ENCODE measurements at places on chromosomes 6 and 20.

DNA sequence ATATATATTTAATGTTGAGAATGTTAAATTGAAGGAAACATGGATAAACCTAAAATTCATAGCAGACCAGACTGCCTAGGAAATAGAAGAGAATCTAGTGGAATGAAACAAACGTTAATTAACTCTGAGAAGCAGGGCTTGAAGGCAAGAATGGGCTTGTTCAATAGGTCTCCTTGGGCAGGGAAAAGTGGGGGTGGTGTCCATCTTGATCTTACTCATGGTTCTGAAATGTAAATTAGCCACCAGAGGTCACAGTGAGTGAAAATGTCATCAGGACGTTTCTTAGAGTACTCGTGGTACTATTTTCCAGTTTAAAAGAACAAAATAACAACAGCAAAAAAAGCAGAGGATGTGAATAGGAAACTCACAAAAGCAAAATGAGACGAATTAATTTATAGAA is 66.8 kb upstream of the BTBD3 start:
- DNase-seq, result no peak

GRCh38 chr20:2244993-2245392 is 50.8 kb upstream of the TGM3 start:
- DNase-seq, result no peak

- DNase-seq, result no peak
Observed at GRCh38 chr6:36506611-36507010, 40.7 kb downstream of the STK38 start.

- DNase-seq, result no peak
Observed at GRCh38 chr6:142702501-142703460, 242.2 kb downstream of the HIVEP2 start.

DNA sequence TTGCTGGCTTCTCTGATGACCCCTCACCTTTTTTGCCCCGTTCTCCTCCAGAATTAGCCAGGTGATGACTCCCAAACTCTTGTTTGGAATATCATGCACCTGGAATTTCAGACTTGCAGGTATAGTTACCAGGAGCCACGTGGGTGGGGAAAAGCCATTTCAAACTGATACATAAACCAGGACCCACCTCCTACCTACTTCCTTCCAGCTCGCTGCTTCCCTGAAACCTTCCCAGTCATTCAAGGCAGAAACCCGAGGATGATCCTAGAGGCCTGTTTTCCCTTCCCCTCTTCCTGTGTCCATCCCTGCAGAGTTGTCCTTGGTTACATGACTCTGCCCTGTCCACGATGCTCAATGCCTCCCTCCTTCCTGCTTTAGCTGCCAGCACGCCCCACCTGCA is 101.9 kb downstream of the MTHFD1L start:
- DNase-seq, result no peak

DNA sequence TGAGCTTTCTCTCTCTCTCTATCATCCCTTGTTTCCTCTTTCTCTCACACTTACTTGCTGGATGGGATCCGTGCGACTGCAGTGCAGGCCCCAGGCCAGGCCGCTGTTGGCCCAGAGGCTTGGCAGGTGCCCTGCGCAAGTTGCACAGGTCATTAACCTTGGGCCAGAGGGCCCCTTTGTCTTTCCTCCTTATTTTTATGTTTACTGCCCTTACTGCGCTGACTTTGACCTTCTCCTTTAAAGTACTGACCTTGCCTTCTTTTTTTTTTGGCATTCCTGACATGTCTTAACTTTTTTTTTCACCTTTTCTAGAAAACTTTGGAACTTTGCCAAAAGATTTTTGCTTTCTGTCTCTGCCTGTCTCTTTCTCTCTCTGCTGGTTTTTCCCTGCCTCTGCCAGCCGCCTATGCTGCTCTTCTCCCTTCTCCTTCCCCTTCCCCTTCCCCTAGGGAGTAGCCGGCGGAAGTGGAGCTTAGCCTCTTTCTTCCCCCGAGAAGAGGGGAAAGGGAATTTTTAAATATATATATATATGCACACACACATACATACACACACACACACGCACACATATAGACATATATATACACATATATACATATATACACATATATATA is 59.6 kb upstream of the CDH4 start:
- no peak for DNase-seq

GRCh38 chr6:30192076-30192475 is 21.1 kb downstream of the TRIM26 start:
- DNase-seq, result no peak

DNA sequence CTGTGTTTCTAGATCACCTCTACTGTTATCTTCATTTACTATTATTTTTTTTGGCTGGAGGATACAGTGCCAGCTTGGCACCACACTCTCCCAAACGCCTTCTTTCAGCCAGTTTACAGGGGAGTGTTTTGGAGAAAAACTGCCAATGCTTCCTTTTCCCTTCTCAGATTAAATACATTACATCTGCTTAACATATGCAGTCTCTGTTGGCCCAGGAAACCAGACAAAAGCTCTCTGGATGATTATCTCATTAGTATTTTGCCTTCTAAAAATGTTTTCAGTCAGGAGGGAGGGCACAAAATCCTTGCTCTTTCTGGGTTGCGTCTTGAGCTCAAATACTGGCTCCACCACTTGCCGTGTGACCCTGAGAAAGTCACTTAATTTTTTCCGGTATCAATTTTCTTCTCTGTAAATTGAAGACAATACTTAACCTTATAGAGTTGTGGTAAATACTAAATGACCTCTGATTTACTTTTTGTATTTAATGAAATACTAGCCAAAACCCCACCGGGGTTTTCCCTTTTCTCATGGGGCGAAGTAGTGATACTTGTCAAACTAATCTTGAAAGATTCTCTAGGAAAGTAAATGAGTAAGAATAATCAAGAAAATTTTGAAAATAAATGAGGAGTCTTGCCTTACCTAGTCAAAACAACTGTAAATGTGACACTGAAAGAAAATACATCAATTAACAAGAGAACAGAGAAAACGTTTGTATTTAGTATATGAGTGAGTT is 146.2 kb downstream of the MMS22L start:
- DNase-seq, result no peak

GRCh38 chr6:102488729-102489128 is 1095.2 kb downstream of the GRIK2 start:
- no peak for DNase-seq

- DNase-seq, result no peak
Observed at GRCh38 chr6:150286912-150287311, 81.9 kb upstream of the IYD start.

- DNase-seq, result no peak
Observed at GRCh38 chr6:42239736-42240375, 22.2 kb upstream of the MRPS10 start.

GRCh38 chr6:32149092-32149755 is 2.5 kb downstream of the PRRT1 start:
- no peak for DNase-seq

DNA sequence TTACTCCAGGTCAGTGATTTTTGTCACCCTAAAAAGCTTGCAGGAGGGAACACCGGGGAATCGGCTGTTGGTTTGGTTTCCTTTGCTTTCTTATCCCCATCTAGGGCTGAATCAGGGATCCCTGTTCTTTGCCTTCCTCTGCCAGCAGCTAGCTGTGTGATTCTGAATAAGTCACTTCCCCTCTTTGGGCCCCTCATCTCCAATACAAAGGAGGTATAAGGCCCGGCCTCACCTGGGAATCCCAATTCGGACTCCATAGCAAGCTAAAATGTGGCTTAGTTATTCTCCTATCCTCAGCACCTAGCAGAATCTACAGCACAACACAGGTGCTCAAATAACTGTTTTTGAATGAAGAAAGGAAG is 18.5 kb upstream of the ARMC12 start:
- no peak for DNase-seq

- DNase-seq, result no peak
Observed at GRCh38 chr6:82629921-82630320, 266.3 kb downstream of the TPBG start.

GRCh38 chr6:63785006-63785405 is 149.4 kb downstream of the PHF3 start:
- no peak for DNase-seq

- no peak for DNase-seq
Observed at GRCh38 chr6:84258268-84258667, 30.8 kb upstream of the CEP162 start.

GRCh38 chr6:142058551-142059290 is 74.0 kb upstream of the GJE1 start:
- DNase-seq, result no peak

GRCh38 chr6:21953831-21954801 is 342.7 kb downstream of the PRL start:
- DNase-seq, result no peak

GRCh38 chr6:26140967-26141294 is 53.7 kb downstream of the HFE start:
- no peak for DNase-seq

- no peak for DNase-seq
Observed at GRCh38 chr20:18995455-18995854, 181.9 kb downstream of the SCP2D1 start.

- DNase-seq, result no peak
Observed at GRCh38 chr6:157227202-157228166, 95.8 kb downstream of the TMEM242 start.

GRCh38 chr6:52498538-52499017 is 78.3 kb downstream of the TRAM2 start:
- no peak for DNase-seq

GRCh38 chr6:45714741-45715507 is 300.7 kb downstream of the CLIC5 start:
- no peak for DNase-seq

GRCh38 chr6:45420083-45420908 is 42.6 kb upstream of the SUPT3H start:
- no peak for DNase-seq

- DNase-seq, result no peak
Observed at GRCh38 chr6:30847421-30847970, 36.8 kb upstream of the DDR1 start.

DNA sequence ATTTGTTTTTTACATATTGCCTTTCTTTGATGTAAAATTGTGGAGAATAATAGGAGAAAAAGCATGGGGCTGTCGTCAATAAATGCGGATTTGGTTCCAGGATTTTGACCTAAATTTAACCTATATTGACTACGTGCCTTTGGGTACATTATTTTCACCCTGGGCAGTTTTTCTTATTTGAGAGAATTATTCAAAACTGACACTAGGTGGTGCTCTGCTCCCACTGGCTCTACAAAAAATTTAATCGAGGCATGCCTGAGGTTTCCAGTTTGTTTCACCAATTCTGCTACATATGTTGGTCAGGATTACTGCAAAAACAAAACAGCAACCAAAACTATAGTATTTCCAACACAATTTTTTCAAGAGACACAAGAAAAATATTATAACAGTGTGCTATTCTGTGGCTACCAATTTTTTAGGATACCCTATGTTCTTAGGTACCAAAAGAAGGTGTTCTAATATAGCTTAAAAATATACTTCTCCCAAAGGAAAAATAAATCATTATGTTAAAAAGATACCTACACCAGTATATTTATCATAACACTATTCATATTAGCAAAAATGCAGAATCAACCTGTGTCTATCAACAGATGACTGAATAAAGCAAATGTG is 48.6 kb upstream of the FABP7 start:
- no peak for DNase-seq

GRCh38 chr6:63496361-63496804 is 75.9 kb upstream of the LOC128125822 start:
- DNase-seq, result no peak

Measured in activated CD8-positive, alpha-beta memory T cell treated with anti-CD3 and anti-CD28 coated beads for 1 hour (primary cell).